ENCODE measurements at places on chromosomes 5 and 9. TPM values are rescaled to one million over a fixed set of nuclear protein-coding genes. Genes with fewer than 3 reads are reported as not detected.

Gene ADAMTSL2
- total RNA-seq, result 0.10 TPM

Gene OR1L8
- 0.10 TPM for total RNA-seq

Gene OTP
- total RNA-seq, result not detected

Gene EPB41L4A
- total RNA-seq, result 3.4 TPM

Gene CD74
- total RNA-seq, result 2,135 TPM

Gene GGTA1
- 9.6 TPM for total RNA-seq

Gene TMEM252
- total RNA-seq, result not detected

Gene TMEM232
- total RNA-seq, result 2.7 TPM

Gene LSM11
- total RNA-seq, result 1.0 TPM

Gene CTNND2
- total RNA-seq, result not detected

Measured in mononuclear cell (primary cell).